Activated CD4-positive, alpha-beta T cell treated with anti-CD3 and anti-CD28 coated beads, Interleukin-2, amount 50 U/mL, for 16 hours (primary cell): ENCODE measurements at places on chromosomes 6 and 20.

DNA sequence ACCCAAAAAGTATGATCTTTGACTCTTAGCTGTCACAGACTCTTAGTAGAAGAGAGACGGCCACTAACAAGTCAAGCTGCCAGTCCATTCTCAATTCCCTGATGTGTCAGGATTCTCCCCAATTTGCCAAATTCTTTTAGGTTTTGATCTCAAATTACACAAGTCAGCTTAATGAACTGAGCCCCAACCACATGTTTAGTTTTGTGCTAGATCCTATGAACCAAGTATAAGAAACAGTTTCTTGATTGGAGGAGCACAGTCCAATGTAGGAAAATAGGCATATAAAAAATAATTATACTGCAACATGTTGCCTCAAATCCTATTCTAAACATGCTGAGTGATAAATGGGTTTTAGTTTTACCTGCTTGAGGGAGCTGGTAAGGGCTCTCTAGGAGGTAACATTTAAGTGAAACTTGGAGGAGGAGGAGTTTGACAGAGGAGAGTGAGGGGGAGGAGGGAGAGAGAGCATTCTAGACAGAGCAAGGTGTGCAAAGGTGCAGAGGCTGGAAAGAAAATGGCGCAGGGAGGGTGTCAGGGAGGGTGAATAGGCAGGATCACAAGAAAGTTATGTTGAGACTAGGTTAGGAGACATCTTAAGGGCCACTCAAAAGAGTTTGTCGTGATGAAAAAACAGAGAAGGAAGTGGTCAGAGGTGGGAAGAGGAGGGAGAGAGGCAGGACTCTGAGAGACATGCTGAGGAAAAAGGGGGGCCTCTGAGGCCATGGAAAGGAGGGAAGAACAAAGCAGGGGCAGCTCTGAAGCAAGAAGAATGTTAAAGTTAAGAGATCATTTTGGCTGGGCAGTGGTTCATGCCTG, 22.8 kb upstream of the FAM83C start:
- peak; percentile 56 for DNase-seq

DNA sequence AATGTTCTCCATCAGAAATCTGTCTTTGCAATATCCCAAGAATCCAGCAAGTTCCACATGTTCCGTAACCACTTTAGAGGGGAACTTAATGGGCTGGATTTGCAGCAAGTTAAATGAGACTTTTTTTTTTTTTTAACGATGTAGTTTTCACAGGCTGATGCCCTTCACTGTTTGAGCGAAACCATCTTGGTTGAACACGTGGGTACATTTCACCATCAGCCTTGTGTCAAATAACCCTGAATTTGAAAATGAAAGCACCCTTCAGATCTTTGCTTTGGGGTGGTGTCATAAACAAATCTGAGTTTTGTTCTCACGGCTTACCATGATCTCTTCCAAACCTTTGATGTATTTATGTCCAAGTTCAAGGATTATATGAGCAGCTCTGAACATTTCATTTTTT, 73.7 kb upstream of the EXOC2 start:
- DNase-seq: no peak

DNA sequence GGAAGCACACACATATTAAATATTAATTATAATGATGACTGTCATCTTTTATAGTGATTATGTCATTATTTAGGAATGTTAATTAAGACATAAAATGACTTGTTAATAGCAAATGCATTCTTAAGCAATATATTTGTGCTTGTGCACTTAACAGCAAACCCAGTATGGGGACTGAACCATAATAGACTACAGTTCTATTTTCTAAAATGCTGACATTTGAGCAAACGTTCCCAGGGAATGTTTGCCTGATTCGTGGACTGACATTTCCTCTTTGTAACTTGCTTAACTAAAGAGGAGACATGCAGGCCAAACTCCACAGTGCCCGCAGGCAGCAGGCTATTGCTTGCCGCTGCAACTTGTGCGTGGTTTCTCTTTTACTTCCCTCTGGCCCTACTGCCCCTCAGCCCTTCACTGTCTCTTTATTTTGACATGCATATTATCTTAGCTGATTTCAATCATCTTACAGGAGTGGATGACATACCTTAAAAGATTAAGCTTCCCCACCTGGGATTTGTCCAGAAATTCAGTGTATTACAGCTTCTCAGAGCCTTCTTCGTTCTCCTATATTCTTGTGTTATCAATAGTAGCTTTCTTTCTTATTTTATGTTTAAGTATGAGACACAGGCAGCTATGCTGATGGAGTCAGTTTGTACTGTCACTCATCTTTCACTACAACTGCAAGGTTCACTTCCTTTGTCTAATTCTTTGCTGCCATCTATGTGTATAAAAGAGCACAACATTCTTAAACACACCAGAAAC, 141.5 kb downstream of the GMDS start:
- peak; percentile 39 for DNase-seq

DNA sequence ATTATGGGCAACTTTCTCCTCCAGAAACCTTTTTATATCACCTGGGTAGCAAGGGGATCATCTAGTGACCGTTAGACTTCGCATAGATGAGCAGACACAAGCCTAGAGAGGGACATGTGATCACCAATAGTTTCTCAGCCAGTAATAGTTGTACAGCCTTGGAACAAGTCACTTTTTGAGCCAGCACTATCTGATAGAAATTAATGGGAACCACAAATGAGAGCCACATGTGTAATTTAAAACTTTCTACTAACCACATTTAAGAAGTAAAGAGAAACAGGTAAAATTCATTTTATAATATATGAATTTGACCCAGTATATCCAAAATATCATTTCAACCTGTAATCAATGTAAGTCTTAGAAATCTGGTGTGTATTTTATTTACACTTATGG, 592 bp upstream of the CTNNBL1 start:
- no peak for DNase-seq

DNA sequence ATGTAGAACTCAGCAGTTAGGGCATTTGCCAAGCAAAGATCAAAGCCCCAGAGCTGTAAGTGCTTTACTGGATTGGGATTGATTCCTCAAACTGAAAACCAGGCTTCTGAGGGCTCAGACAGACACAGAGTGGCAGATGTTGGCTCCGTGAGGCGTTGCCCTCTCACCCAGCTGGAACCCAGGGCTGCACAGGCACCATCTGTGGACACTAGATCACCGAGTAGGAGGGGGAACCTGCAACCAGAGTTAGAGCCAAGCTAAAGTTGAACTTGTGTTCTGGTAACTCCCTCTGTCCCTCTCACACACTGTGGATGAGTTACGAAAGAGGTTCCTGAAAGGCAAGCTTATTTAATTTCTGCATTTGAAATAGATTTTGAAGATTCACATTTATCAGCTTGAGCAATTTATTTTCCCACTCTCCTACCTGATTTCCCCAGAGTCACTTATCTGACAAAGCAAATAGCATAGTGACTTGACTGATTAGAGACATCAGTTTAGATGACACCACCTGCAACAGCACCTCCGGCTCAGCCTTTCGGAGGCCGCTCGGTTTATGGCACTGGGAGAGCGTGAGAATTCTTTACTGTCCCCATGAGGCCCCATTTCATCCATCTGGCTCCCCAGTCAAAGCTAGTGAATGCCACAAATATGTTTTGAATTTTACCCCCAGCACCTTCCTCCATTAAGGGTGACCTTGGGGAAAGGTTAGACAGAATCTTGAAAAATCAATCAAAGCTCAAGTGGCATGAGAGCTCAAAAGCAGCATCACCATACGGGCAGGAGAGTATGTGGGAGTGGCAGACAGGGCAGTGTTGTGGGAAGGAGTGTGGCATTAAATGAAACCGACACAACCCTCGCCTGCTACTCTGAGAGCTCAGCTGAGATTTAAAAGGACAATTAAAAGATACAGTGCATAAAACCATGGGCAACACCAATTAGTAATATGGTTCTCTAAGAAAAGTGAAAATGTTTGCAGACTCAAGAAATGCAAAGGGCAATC, 48.5 kb downstream of the RPF2 start:
- no peak for DNase-seq

DNA sequence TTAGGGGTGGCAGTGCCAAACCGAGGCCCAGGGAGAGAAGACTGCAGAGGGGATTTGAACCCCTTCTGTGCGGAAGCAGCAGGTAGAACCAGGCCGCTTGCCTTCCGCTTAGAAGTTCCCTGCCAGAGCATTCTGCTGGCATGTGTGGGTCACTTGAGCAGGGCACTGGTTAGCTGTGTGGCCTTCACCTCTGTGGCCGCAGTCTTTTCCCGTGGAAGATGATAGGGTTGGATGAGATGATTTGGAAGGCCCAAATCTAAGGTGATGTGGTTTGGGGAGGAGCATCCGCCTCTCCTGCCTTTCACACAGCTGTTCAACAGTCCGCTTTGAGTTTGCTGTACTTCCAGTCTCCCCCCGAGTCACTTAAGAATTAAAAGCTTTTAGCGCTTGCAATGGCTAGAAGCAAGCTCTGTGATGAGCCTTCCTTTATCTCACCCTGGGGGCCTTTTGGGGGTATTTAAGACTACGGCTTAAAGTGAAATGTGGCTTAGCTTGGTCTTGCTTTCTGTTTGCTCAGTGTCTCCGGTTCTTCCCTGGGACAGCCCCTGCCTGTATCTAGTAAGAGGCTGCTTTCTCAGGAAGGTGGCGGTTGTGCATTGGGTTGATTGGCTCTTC, 743 bp downstream of the CMTR1 start:
- peak; percentile 31 for DNase-seq

- DNase-seq: no peak
Observed at GRCh38 chr6:65760285-65760684, 53.3 kb upstream of the EYS start.

DNA sequence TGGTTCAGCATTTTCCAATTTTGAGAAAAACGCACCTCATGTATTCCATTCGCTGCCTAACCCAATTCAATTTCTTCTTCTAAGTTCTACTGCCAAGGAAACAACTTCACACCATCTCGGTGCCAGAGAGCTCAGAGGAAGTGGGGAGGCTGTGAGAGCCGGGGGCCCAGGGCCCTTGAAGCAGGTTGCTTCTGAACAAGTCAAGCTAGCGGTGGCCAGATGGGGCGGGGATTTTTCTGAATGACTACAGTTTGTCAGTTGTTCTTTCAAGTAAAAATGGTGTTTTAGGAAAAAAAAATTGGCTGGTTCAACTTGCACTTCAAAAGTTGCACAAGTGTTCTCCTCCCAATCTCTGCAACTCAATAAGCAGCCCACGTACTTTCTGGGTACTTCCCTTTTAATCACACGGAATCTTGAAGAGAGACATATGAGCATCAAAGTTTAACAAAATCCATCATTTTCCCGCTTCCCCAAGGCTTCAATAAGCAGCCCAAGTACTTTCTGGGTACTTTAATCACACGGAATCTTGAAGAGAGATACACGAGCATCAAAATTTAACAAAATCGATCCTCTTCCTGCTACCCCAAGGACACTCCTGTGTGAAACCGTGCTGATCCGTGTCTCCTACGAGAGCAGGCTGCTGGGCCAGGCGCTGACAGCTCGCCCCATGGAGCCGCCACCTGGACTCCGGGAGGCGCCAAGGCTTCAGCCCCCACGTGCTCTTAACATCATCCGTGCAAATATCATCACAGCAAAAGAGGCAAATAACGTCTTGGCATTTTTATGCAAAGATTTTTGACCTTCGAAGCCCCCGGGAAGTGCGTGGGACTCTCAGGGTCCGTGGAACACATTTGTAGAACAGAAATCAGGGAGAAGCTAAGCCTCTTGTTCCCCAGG, 186.7 kb upstream of the PDE10A start:
- no peak for DNase-seq

GRCh38 chr6:137581019-137581707, 87.0 kb upstream of the OLIG3 start:
- no peak for DNase-seq

DNA sequence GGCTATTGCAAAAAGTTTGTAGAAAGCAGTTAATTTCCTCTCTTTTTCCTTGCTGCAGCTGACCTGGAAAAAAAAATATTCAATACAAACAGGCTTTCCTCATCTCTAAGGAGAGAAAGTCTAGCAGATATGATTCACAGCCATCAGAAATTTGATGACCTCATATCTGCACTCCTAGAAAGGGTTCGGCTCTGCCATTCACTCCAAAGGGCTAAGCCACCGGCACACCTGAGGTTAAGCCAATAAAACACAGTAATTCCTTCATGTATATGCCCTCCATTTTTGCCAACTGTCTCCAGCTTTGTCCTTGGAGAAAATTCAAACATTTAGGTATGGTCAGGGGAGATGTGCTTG, 18.7 kb upstream of the LY86 start:
- no peak for DNase-seq

DNA sequence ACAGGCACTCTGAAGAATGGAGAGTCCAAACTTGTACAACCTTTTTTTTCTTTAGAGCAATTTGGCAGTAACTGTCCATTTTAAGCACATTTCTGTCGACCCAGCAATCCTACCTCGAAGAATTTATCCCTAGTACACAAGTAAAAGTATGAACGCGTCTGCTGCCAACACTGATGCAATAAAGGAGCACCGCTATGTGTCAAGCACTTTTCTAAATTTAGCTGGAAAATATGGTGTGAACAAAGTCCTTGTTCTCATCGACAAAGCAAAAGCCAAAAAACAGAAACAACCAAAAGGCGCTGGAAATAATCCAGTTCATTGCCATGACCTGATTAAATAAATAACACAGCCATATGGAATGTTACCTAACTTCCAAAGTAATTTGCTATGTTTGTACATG, 1.1 kb downstream of the DPM1 start:
- no peak for DNase-seq

GRCh38 chr6:137860394-137861005, 6.6 kb upstream of the TNFAIP3 start:
- DNase-seq: no peak

DNA sequence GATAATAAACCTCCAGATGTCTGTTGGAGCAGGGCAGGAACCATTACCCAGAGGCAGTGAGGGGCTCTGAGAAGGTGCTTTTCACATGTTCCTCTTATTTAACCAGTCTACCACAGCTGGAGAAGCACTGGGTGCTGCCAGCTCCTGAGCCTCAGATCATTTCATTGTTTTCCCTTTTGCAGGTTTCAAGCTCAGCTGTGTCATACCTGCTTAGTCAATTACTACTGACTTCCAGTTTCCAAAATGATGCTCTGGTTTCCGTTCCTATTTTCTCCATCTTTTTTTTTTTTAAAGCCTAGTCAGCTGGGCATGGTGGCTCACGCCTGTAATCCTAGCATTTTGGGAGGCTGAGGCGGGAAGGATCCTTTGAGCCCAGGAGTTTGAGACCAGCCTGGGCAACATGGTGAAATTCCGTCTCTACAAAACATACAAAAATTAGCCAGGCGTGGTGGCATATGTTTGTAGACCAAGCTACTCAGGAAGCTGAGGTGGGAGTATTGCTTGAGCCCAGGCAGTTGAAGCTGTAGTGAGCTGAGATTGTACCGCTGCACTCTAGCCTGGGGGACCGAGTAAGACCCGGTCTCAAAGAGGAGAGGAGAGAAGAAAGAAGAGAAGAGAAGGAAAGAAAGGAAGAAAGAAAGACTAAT, 6.7 kb downstream of the FLOT1 start:
- DNase-seq: peak; percentile 53

- DNase-seq: no peak
Observed at GRCh38 chr6:35260591-35261570, 1.3 kb downstream of the ZNF76 start.

- no peak for DNase-seq
Observed at GRCh38 chr6:130159956-130160355, 62.8 kb downstream of the SAMD3 start.

DNA sequence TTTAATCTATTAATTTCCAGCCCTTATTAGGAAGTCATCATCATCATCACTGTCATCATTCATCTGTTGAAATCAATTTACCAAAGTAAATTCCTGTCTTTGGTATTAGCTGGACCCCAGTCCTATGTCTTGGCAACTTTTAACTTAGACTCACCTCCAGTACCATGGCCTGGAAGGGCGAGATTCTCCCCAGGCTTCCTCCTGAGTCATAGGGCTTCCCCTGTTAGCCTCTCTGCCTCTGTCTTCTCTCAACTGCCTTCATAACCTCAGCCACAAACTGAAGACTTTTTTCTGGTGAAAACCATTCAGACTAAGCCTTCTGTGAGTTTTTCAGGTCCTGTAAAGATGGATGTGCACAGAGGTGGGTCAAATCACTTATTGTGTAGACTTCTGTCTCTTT, 95.0 kb downstream of the NKAIN2 start:
- no peak for DNase-seq
